CD4-positive, alpha-beta T cell treated with Interleukin-6 at 100 ng/mL for 8 hours (primary cell): ENCODE measurements at places on chromosomes 16 and 17.

DNA sequence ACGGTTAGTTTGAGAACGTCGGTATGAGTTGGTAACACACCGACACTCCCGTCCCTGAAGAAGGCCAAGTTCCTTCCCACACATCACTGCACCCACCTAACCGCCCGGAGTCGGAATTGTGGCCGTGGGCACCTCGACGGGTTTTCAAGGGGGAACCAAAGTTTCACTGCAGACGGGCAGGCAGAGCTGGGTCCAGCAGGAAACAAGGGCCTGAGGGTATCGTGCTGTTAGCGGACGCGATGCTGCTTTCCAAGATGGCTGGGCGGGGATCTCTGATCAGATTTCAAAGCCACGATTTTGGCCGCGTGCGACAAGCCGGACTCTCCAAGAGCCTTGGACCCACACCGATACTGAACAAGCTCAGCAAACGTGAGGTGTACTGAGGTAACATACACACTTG is 82.3 kb upstream of the DOC2B start:
- DNase-seq, result no peak

- DNase-seq, result no peak
Observed at GRCh38 chr17:57918017-57918895, 37.0 kb downstream of the CUEDC1 start.

GRCh38 chr17:1186923-1187771 is 7.4 kb upstream of the ABR start:
- DNase-seq, result peak; percentile 70

DNA sequence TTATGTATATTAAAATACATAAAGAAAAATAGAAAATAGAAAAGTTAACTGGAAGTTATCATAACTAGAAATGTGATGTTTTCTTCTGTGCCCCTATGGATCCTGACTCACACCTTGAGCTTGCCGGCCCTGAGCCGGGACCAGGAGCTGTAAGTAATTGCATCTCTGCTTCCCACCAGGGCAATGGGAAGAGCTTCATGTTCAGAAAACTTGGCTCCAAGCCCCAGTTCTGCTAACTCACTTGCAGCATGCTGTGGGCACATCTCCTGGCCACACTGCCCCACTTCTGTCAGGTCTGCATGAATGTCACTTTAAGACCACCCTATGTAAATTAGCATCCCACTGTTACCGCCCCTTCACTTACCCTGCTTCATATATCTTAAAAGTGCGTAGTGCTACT is 37.2 kb downstream of the GNAO1 start:
- no peak for DNase-seq

GRCh38 chr17:78598013-78598471 is 20.8 kb upstream of the DNAH17 start:
- no peak for DNase-seq

- no peak for DNase-seq
Observed at GRCh38 chr17:49903523-49903922, 55.7 kb upstream of the TAC4 start.

DNA sequence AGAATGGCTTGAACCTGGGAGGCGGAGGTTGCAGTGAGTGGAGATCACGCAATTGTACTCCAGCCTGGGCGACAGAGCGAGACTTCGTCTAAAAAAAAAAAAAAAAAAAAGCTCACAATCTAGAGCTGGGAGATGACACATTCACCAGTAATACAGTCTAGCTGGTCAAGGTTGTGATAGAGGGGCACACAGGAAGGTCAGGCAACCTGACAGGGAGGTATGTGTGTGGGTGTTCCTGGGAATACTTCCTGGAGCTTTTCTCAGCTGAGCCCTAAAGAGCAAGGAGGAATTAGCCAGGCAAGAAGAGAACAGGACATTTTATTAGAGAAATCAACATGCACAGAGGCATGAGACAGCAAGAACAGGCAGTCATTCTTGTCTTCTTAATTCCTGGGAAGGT is 216.7 kb downstream of the SHISA9 start:
- no peak for DNase-seq

DNA sequence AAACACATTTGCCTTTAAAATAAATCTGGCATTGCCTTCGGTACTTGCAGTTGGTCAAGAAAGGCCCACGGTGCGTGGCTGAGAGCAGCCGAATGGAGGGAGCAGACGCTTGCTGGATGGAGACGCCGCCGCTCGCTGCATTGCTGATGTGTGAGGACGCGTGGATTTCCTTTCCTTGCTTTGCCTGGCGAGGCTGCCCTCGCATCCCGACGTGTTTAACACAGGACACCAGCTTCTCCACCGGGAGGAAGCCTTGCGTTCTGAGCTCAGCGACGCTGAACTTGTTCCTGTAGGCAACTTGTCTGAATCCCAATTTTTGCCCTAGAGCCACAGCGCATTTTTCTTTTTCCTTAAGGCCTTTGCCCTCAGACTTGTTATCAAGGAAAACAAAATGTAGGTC is 45.8 kb downstream of the COX4I1 start:
- no peak for DNase-seq

GRCh38 chr17:38560503-38561318 is 45.0 kb downstream of the SRCIN1 start:
- DNase-seq, result no peak

- no peak for DNase-seq
Observed at GRCh38 chr17:34416116-34416515, 53.1 kb upstream of the CCL1 start.

- DNase-seq, result peak; percentile 47
Observed at GRCh38 chr17:68011199-68011665, 15.0 kb upstream of the C17orf58 start.

GRCh38 chr17:81831957-81832607 is 1.0 kb downstream of the MCRIP1 start:
- peak; percentile 37 for DNase-seq

- DNase-seq, result no peak
Observed at GRCh38 chr16:10578474-10579316, 1.7 kb downstream of the EMP2 start.

DNA sequence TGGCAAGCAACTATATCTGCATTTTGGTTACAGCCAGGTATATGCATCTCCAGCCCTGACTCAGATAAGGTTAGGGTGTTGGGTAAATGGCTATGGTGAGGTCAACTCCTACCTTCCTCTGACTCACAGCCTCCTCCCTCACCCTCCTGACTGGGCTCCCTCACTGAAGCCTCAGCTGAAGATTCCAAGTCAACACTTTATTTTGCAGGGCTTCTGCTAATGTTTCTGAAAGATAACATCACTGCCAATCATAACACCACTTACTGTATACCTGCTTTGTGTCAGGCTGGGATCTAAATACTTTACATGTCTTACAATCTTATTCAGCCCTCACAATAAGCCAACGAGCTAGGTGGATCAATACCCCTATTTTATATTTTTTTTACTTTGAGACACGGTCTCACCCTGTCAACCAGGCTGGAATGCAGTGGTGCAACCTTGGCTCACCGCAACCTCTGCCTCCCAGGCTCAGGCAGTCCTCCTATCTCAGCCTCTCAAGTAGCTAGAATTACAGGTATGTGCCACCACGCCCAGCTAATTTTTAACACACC is 47.8 kb upstream of the GCSH start:
- DNase-seq, result no peak

DNA sequence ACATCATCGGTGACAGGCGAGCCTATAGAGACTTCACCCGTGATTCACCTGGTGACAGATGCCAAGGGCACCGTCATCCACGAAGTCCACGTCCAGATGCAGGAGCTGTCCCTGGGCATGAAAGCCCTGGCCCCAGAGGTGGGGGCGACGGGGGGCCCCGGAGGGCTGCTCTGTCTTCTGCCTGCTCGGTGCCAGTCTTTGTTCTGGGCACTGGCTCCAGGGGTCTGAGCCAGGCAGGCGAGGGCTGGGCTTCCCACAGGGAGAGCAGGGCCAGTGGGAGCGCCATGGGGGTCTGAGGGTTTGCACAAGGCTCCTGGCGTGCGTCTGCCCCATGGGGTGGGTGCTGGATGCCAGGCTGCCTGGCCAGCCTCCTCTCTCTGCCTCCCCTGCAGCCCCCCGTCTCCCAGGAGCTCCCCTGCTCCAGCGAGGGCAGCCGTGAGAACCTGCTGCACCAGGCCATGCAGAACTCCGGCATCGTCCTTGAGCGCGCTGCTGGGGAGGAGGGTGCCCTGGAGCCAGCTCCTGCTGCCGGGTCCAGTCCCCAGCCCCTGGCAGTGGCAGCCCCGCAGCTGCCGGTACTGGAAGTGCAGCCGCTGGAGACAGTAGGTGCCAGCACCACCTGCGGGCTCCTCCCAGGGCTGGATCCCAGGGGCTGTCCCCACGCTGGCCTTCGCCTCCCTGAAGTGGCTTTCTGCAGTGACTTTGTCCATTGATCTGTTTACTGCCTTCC is 3.0 kb upstream of the DNASE1L2 start:
- no peak for DNase-seq

DNA sequence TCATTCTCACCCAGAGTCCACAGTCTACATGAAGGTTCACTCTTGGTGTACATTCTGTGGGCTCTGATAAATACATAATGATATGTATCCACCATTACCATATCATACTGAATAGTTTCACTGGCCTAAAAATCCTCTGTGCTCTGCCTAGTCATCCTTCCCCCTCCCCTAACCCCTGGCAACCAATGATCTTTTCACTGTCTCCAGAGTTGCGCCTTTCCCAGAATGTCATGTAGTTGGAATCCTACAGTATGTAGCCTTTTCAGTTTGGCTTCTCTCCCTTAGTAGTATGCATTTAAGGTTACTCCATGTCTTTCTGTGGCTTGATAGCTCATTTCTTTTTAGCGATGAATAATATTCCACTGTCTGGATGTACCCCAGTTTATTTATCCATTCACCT is 101.3 kb downstream of the NOG start:
- no peak for DNase-seq

GRCh38 chr16:58515871-58516767 is 802 bp downstream of the SETD6 start:
- DNase-seq, result peak; percentile 29

- no peak for DNase-seq
Observed at GRCh38 chr16:35431829-35432663, 1972.6 kb downstream of the TP53TG3F start.

- DNase-seq, result no peak
Observed at GRCh38 chr16:88616320-88616719, 22.1 kb upstream of the IL17C start.

DNA sequence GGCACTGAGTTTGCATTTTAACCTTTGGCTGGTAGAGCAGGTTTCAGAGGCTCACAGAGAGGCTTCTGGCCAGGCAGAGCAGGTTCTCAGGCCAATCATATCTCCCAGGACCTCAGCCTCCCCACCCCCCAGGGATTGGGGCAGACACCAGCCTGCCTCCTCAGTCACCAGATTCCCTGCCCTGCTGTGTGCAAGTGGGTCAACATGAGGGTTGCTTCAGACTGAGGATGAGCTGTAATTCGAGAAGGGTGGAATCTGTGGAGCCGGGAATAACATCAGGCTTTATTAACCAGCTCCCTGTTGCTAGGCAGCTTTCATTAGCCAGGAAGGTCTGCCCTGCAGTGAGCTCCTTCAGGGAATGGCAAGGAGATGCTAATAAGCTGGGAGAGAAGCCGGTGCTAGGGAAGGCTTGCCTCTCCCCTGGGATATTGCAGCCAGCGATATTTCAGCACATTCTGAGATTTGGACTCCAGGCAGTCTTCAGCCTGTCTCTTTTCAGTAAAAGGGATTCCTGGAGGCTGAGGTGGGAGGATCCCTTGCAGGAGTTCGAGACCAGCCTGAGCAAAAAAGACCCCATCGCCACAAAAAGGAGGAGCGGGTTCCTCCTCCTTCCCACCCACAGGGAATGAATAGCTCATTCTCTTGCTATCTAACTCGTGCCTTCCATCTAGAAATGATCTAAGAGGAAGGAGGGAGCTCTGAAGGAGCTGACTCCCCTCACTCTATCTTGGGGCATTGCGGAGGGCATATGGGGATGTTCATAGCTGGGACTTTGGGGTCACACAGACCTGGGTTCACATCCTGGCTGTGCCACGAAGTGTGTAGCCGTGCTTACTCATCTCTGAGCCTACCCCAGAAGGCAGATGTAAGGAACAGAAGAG is 10.7 kb downstream of the SGSM2 start:
- DNase-seq, result no peak

GRCh38 chr16:89334461-89334860 is 117.0 kb downstream of the ZNF778 start:
- DNase-seq, result no peak

GRCh38 chr16:85463672-85464382 is 149.3 kb upstream of the GSE1 start:
- no peak for DNase-seq

- peak; percentile 54 for DNase-seq
Observed at GRCh38 chr16:11396241-11397048, 51.2 kb downstream of the RMI2 start.

- no peak for DNase-seq
Observed at GRCh38 chr17:8227238-8227581, 16.8 kb upstream of the AURKB start.

DNA sequence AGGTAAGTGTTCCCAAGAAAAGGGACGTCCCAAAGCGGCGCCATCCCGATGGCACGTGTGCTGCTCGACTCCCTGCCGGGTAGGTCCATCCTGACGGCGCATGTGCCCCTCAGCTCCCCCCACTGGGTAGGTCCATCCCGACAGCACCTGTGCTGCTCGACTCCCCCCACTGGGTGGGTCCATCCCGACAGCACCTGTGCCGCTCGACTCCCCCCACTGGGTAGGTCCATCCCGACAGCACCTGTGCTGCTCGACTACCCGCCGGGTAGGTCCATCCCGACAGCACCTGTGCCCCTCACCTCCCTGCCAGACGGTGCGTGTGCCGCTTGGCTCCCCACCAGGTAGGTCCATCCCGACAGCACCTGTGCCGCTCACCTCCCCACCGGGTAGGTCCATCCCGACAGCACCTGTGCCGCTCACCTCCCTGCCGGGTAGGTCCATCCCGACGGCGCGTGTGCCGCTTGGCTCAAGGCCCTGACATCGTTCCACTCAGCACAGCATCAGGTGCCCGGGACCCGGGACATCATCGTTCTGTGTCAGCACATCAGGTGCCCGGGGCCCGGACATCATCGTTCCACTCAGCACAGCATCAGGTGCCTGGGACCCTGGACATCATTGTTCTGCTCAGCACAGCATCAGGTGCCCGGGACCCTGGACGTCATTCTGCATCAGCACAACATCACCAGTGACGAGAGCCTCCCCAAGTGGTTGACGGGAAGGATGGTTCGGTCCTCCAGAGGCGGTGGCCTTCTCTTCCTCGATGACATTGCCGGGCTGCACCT is 5.7 kb upstream of the FN3K start:
- no peak for DNase-seq

DNA sequence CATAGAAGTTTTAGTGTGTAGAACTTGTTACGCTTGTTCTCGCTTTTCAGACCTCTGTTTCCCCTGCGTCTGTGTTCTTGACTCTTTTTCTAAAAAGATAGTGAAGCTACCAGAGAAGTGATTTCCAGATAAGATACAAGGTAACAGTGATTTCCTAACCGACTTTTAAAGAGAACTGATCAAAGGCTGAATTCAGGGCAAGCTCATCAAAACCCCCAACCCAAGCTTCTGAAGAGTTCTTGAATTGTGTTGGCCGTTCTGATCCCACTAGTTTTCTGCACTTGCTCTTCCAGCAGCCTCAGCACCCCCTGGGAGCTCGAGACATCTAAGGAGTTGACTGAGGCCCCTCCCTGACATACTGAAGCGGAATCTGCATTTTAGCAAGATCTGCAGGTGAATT is 12.7 kb upstream of the NSMCE1 start:
- peak; percentile 8 for DNase-seq
